Body of pancreas (tissue), 4 donors: ENCODE measurements at places on chromosomes 7 and 10.
A peak's percentile ranks its signal among the peaks of the same experiment; 100 is the strongest.

- DNase-seq: no peak
These were observed 583.0 kb upstream of the MGMT start for GRCh38 chr10:128884033-128884425.

DNA sequence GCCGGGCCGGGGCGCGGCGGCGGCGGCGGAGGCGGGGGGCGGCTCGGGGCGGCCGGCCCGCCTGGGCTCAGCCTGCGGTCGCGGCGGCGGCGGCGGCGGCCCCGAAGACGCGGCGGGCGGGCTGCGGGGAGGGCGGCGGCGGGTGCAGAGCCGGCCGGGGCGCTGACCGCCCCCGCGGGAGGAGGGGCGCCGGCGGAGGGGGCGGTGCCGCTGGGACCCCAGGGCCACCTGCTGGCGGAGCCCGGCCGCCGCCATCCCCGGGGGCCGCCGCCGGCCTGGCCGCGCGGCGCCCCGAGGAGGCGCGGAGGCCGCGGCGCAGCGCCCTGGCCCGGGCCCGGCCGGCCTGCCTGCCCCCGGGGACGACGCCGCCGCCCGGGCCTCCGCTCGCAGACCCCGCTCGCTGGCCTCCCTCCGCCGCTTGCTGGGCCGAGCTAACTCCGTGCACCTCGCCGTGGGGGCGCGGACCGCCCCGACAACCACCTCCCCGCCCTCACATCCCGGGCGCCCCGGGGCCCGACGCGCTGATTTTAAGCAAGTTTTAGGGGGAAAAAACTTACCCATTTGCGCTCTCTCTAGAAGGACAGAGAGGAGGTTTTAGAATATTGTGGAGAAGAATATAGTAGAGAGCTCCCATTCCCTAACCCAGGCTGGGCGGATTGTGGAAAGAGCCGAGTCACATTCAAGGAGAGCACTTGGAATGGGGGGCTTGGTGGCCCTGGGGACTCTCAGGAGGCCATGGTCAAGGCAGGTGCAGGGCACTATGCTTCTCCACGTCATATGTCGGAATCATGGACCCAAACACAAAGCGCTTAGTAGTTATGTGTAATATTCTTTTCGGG is at the start of gene BEND7:
Gene BEND7 (minus strand): TSS at position 140 of the 839 bp plus-strand sequence. CDS start 481 bp downstream, outside the sequence.
- peak; percentile 50 for DNase-seq

DNA sequence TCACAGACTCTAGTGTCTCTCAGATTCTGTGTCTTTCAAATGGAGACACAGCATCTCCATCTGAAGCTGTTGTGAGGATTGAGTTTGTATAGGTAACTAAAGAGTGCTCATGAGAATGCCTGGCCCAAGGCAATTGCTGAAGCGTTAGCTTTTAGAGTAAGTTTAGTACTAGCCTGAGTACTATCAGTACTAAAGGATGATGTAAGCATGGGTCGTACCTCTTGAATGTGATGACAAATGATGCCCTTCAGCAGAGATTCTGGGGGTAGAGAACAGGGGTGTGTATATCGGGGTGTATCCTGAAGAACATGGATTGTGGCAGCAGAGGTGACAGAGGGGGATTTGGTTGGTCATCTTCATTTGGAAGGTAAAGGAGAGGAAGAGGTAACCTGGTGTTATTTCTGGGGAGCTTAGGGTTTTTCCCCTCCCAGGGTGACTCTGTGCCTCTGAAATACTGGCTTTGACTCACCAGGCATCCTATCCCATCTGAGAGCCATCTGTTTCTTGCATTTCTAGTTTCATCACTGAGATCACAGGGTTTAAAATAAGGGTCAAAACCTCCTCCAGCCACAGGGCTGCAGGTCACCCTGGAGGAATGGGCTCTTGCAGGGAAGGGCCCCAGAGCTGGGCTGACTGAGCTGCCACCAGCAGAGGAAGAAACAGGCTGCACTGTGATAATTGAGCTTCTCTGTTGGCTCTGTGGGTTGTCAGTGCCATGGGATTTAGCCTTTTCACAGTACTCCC is 756.0 kb downstream of the KCNMA1 start:
- no peak for DNase-seq

DNA sequence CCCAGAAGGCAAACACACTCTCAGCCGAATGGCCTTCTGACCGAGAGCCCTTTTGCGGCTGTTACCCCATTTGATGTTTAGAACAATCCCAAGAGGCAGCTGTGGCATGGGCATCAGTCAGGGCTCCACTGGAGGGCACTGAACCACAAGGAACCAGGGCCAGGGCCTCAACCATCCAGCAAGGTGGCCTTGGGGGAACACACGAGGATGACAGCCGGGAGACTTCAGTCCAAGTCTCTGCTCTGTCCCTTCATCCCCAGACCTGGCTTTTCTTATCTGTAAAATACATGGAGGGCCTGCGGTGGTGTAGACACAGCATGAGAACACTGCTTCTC is 63.6 kb upstream of the INSIG1 start:
- DNase-seq: peak; percentile 61
